ENCODE measurements at places on chromosomes 13 and 19.

DNA sequence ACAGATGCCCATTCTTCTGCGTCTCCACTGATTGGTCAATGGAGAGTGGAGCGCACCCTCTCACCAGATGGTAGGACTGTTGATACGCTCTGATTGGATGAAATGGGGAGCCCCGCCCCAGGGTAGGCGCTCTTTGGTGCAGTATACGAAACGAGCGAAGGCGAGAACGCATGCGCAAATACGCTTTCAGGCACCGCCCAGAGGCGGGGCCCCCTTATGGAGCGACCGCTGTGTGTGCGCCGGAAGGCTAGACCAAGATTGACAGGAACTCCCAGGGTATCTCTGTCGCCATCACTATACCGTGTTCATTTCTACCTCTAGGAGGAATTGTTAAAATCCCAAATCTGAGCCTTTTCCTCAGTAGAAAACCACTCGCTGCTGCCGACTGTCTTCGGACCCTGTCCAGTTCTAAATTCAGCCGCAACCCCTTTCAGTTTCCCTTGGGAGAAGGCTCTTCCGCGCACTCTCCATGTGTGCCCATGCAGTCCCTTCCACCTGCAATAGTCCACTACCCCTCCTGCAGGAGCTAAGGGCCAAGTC lies 720 bp upstream of the HNRNPL start:
- peak; percentile 99 for DNase-seq

DNA sequence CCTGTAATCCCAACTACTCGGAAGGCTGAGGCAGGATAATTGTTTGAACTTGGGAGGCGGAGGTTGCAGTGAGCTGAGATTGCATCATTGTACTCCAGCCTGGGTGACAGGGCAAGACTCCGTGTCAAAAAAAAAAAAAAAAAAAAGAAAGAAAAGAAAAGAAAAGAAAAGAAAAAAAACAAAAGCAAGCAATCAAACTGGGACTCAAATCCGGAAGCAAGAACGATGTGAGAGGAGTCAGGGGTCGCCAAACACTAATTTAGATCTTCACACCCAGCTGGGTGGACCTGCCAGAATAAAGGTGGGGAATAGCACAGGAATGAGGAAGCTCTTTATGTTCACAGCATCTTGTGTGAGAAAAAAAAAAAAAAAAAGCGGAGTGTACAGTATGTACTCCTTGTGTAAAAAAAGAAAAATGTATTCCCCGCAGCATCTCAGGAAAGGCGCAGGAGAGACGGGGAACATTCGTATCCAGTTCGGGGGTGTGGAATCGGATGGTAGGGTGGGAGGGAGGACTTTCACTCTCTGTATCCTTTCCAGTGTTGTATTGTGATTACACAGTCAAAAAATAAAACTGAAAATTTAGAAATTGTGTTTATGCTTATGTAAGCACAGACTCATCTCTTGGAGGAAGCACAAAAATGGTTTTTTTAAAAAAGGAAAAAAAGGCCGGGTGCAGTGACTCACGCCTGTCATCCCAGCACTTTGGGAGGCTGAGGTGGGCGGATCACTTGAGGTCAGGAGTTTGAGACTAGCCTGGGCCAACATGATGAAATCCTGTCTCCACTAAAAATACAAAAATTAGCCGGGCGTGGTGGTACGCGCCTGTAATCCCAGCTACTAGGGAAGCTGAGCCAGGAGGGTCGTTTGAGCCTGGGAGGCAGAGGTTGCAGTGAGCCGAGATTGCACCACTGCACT lies 7.6 kb downstream of the DNAJB1 start:
- DNase-seq = peak; percentile 73

GRCh38 chr19:45153339-45154063 lies 7.3 kb downstream of the NKPD1 start:
- DNase-seq = no peak

GRCh38 chr19:21317821-21318220 lies 11.4 kb downstream of the ZNF708 start:
- DNase-seq = no peak

GRCh38 chr13:50422181-50423148 lies 407.2 kb downstream of the KCNRG start:
- no peak for DNase-seq

- no peak for DNase-seq
Measured at GRCh38 chr13:36549755-36550154, 117.5 kb downstream of the CCNA1 start.

DNA sequence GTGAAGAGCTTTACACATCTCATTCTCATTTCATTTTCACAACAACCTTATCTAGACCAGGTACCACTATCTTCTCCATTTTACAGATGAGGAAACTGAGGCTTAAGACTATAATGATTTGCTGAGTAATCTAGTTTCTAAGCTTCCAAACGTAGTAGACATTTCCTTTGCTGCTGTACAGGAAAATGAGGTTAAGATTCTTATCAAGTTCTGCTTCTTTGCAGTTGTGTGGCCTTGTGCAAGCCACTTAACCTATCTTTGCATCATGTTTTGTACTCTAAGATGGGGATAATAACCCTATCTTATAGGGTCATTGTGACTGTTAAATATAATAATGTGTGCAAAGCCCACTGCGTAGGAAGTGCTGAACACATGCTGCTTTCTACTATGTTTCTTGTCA lies 307.9 kb downstream of the HS6ST3 start:
- DNase-seq = no peak

GRCh38 chr13:103351035-103351828 lies 285.0 kb upstream of the SLC10A2 start:
- DNase-seq = no peak

DNA sequence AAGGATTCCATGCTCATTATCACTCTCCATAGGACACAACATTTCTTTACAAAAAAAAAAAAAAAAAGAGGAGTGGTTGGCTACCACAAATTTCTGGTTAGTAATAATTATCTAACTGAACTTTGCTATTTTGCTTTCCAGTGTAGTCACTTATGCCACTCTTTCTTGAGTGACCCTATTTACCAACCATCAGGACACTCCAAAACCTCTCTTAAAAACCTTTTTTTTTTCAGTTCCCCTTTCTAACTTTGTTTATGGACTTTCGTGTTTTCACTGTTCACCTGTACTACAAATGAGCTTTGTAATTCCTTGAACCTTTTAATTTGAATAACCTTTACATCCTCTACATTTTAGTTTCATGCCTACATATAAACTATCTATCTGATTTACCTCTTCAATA lies 686.5 kb upstream of the PCDH9 start:
- no peak for DNase-seq

- no peak for DNase-seq
Measured at GRCh38 chr13:113903912-113904311, 40.0 kb upstream of the GAS6 start.

GRCh38 chr19:17504456-17504855 lies 7.0 kb upstream of the PGLS start:
- DNase-seq = no peak

DNA sequence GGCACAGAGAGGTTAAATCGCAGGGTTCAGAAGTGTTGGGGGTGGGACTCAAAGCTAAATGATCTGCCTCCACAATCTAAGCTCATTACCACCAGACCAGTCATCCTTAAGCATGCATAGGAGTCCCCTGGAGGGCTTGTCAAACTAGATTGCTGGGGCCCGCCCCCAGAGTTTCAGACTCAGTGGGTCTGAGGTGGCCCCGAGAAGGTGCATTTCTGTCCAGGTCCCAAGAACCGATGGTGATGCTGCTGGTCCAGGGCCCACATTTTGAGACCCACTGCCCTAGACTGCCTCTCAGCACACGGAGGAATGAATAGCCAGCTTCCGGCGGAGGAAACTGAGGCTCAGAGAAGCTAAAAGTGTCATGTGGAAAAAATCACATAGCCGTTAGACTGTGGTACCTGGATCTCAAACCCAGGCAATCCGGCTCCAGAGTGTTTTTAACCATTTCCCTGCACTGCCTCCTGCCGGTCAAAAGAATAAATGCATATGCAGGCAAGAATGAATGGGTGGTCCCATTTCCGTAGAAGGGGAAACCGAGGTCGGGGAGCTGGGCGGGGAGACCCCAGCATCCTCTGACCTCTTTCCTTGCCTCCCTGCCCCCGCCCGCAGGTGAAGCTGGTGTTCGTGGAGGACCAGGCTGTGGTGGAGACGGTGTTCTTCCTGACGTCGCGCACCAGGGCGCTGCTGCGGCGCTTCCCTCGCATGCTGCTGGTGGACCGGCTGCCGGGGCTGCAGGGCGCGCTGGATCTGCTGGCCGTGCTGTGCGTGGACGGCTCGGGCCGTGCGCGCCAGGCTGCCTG lies 23.8 kb downstream of the ZSWIM9 start:
- DNase-seq = no peak

DNA sequence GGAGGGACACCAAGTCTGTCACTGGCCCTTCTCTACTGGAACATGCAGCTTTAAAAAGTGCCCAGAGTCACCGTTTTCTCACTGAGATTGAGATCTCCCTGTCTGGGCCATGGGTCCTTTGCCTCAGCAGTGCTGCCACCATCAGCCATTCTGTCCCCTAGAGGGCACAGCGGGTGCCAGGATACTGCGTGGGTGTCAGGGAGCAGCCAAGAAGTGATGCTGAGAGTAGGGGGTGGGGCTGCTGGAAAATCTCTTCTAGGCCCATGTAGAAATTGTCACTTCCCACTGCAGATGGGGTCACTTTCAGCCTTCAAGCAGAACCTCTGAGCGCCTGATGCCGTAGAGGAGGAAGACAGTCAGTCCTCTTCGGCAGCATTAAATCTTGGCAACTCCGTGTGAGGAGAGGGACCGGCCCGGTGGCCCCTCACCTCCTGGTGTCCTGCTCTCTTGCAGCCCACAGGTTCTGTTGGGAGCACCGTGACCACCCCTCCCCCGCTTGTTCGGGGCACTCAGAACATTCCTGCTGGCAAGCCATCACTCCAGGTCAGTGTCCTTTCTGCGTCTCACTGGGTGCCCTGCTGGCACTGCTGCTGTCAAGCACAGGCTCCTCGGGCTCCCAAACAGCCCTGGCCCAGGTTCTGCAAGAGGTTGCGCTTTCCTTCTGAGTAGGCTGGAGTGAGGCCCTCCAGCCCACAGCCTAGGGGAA lies 21.4 kb downstream of the TSSK6 start:
- no peak for DNase-seq

- no peak for DNase-seq
Measured at GRCh38 chr13:96191367-96191766, 101.5 kb downstream of the HS6ST3 start.

GRCh38 chr19:48487948-48488347 lies 18.8 kb downstream of the CYTH2 start:
- peak; percentile 86 for DNase-seq

GRCh38 chr19:40597329-40597838 lies 3.8 kb upstream of the LTBP4 start:
- DNase-seq = no peak

- DNase-seq = no peak
Measured at GRCh38 chr13:28440774-28441504, 54.0 kb downstream of the FLT1 start.

- DNase-seq = peak; percentile 88
Measured at GRCh38 chr19:55640043-55640576, 692 bp upstream of the ZNF580 start.

DNA sequence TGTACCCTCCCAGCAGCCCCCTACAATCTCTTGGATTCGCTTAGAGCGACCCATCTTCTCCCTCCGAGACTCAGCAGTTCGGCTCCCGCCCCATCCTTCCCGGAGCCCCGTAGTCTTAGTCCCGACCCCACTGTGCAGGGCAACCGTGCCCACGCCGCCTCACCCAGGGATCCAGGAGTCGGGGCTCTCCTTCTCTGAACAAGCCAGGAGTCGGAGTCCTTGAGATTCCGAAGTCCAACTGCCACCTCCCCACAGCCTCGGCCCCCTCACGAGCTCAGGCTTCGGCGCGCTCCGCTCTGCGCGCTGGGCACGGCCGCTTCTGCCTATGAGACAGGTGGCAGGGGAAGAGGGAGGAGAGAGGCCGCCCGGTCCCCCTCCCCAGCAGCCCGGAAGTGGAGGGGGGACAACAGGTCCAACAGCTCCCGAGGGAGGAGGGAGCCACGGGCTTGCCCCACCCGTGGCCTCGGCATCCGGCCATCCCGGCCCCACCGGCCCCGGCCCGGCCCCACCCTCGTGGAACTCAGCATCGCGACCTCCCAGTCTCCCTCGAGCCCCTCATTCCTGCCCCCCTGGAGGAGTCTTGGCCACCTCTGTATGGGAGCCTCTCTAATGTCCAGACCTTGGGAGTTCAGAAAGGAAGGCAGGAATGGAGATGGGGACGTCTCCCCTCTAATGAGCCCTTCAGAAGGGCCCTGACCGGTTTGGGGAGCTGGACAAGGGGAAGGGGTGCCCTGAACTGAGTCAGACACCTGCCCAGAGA lies at the start of gene PHLDB3:
TSS of gene PHLDB3 (minus strand) at position 321 of the 760 bp plus-strand sequence. CDS start 628 bp downstream, outside the sequence.
- DNase-seq = peak; percentile 71

GRCh38 chr19:17658666-17659065 lies 29.5 kb downstream of the UNC13A start:
- no peak for DNase-seq

DNA sequence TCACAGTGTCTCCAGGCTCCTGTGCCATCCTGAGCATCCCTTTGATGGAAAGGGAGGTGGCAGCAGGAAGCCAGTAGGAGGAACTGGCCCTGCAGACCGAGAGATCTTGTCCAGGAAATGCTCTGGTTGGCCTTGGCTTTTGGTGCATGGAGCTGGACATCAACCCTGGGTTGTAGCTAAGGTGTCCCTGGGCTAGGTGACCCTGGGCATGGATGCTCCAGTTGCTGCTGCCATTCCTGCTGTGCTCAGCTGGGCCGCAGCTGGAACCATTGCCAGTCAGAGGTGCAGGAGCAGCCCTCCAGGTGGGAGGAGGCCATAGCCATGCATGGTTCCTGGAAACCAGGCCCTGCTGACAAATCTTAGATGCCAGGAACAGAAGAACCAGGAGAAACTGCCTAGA lies 67.5 kb downstream of the ZNF98 start:
- no peak for DNase-seq

- DNase-seq = no peak
Measured at GRCh38 chr19:56732976-56733375, 61.4 kb upstream of the ZNF835 start.

Measured in upper lobe of right lung (tissue), 1 donor.